CD4-positive, alpha-beta T cell (primary cell): ENCODE measurements at places on chromosomes 4 and X. TPM values are rescaled to one million over a fixed set of nuclear protein-coding genes. Genes with fewer than 3 reads are reported as not detected.

DNA sequence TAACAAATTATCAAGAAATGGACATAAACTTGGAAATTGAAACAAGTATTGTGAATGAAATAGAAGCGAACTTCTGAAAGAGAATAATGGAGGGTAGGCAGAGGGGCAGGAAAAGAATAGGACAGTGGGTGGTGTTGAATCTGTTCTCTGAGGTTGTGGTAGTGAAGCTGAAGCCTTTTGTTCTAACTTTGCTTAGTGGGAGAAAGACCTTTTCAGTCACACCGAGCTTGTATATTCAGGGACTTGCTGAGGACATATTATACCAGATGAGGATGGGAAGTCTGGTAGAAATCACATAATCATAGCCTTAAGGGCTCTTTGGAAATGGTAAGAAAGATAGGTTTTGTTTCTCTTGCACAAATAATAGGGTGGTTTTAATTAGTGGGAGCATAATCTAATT lies 115.4 kb upstream of the NDST4 start:
- no peaks in the 10 kb centered on the region for H3K27me3 ChIP-seq
- H3K36me3 ChIP-seq = no peaks in the 10 kb centered on the region
- no peaks in the 10 kb centered on the region for H3K4me1 ChIP-seq
- H3K27ac ChIP-seq = no peak overlapping the region
- H3K4me3 ChIP-seq = no peak overlapping the region

DNA sequence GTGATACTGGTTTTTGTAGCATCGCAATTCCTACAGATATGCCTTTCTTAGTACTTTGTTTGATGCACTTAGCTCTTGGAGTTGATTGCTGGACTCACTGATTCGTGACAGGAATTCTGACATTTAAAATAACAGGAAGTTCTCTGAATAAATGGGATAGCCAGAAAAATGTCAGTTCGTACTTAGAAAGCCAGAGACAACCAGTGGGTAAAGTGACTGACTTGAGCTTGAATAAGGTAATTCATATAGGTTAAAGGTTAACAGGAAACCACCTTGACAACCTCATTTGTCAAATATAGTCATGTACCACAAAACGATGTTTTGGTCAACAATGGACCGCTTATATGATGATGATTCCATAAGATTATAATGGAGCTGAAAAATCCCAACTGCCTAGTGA lies 181.4 kb downstream of the RPA4 start:
- no peak overlapping the region for H3K27ac ChIP-seq
- H3K27me3 ChIP-seq = no peaks in the 10 kb centered on the region
- H3K4me1 ChIP-seq = no peaks in the 10 kb centered on the region
- DNase-seq = no peak
- H3K36me3 ChIP-seq = no peaks in the 10 kb centered on the region
- no peak overlapping the region for H3K4me3 ChIP-seq

GRCh38 chr4:24564488-24564887 lies 19.9 kb downstream of the DHX15 start:
- DNase-seq = no peak
- H3K4me3 ChIP-seq = no peak overlapping the region
- H3K27me3 ChIP-seq = no peaks in the 10 kb centered on the region

- H3K27me3 ChIP-seq = no peaks in the 10 kb centered on the region
- DNase-seq = peak; percentile 38
- H3K4me1 ChIP-seq = peaks cover 20% of the 10 kb centered on the region
- H3K4me3 ChIP-seq = no peak overlapping the region
Measured at GRCh38 chrX:19889582-19890342, 2.4 kb upstream of the SH3KBP1 start.

DNA sequence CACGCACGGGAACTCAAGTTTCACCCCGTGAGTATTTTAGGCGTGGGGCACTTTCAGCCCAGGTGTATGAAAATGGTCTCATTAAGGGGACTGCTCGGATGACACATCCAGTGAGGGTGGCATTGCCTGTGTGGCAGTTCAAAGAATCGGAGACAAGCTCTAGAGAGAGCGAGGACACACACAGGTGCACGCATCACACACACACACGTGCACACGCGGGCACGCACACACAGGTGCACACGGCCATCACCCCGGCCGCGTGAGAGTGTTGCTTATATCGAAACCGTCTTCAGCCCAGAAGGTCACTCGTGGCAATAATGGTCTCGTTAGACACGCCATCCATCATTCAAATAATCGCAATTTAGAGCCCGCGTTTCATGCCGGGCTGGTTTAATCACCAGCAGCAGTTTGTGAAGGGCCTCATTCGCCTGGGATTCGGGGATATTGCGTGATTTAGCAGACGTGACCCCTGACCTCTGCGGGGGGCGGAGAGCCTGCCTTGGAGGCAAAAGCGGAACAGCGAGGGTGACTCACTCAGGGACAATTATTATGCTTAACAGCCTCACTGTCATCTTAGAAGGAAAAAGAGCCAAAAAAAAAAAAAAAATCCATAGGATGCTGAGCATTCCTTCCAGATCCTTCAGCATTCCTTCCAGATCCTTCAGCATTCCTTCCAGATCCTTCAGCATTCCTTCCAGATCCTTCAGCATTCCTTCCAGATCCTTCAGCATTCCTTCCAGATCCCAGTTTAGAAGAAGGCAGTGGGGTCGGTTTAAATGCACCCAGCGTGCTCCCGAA lies 89.4 kb upstream of the PPP2R3B start:
- H3K4me3 ChIP-seq = no peak overlapping the region
- H3K27ac ChIP-seq = no peak overlapping the region
- H3K36me3 ChIP-seq = no peaks in the 10 kb centered on the region
- no peaks in the 10 kb centered on the region for H3K4me1 ChIP-seq

- H3K4me1 ChIP-seq = peaks cover 12% of the 10 kb centered on the region
- H3K36me3 ChIP-seq = peaks cover 34% of the 10 kb centered on the region
- no peak overlapping the region for H3K27ac ChIP-seq
- H3K4me3 ChIP-seq = no peak overlapping the region
Measured at GRCh38 chr4:102531462-102531861, 30.3 kb downstream of the NFKB1 start.

DNA sequence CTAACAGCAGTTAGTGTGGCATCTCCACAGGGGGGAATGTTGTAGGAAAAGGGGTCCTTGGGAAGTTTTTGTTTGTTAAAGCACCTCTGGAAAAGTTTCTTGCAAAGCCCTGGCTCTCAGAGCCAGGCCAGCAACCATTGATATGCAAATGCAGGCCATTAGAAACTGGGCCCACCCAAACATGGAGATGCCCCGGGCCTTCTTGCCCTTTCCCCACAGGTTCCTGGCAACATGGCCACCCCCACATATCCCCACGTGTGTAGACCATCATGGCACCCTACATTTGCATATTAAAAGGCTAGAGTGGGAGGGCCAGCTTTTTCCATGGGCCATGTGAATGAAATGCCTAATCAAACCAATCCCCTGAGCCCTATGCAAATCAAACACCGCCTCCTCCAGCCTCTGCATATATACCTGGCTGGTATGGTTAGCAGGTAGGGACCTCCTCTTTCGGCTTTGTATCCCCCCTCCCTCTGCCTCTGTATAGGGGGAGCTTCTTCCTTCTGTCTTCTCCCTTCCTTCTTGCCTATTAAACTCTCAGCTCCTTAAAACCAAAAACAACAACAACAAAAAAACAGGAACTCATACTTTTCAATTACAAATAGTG lies 44.0 kb upstream of the ZCCHC13 start:
- H3K4me3 ChIP-seq = no peak overlapping the region
- no peak for DNase-seq
- H3K27ac ChIP-seq = no peak overlapping the region
- peaks cover 31% of the 10 kb centered on the region for H3K36me3 ChIP-seq
- H3K27me3 ChIP-seq = no peaks in the 10 kb centered on the region

DNA sequence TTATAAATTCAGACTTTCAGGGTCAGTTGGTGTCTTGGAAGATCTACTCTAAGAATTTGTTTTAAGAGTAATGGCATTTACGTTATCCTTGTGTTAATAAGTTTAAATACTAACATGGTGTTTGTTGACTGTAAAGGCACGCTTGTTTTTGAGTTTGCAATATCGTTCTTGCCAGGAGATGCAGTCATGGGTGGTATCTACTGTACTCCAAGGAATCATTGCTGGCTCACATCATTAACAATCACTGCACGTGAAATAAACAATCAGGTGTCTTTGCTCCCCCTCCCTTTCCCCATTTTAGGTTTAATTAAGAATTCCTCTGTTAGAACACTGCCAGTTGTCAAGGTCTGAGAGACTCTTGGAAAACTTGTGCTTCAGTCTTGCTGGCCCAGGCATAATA lies 1.6 kb downstream of the HHIP start:
- no peak overlapping the region for H3K27ac ChIP-seq
- H3K4me3 ChIP-seq = no peak overlapping the region
- H3K27me3 ChIP-seq = peaks cover 54% of the 10 kb centered on the region
- H3K36me3 ChIP-seq = no peaks in the 10 kb centered on the region

DNA sequence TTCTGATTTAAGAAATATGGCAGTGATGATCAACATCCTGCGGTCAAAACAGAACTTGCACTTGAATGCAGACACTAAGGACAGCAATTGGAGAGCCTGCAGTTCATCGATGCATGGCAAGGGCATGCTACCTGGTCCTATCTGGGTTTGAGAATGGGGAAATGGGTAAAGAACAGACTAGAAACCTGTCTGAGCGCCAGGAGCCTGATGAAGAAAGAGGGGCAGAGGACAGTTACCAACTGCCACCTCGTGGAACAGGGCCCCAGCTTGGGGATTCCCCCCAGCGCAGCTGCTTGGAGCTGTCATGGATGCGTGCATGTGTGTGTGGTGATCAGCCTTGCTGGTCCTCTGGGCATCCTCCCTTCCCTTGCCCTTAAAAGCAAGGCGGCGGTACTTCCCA lies 30.2 kb upstream of the NKRF start:
- DNase-seq = no peak
- H3K36me3 ChIP-seq = peaks cover 76% of the 10 kb centered on the region
- no peaks in the 10 kb centered on the region for H3K27me3 ChIP-seq
- H3K27ac ChIP-seq = no peak overlapping the region

DNA sequence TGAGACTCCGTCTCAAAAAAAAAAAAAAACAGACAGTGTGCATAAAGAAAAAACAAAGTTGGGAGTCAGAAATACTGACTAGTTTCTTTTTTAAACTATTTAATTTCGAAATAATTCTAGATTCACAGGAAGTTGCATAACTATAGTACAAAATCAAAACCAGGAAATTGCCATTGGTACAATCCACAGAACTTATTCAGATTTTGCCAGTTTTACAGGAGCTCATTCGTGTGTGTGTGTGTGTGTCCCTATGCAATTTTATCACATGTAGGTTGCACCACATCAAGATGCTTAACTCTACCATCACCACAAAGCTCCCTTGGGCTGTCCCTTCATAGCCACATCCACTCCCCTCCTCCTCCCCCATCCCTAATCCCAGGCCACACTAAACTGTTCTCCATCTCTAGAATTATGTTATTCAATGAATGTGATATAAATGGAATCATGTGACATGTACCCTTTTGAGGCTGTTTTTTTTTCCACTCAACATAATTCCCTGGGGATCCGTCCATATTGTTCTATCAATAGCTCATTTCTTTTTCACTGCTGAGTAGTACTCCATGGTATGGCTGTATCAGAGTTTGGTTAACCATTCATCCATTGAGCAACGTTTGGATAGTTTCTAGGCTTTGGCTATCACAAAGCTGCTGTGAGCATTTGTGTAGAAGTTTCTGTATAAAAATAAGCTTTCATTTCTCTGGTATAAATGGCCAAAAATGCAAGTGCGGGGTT lies 16.3 kb upstream of the DDX3X start:
- no peak for DNase-seq
- no peak overlapping the region for H3K4me3 ChIP-seq
- H3K4me1 ChIP-seq = no peaks in the 10 kb centered on the region

- H3K27ac ChIP-seq = no peak overlapping the region
- no peaks in the 10 kb centered on the region for H3K27me3 ChIP-seq
- H3K36me3 ChIP-seq = no peaks in the 10 kb centered on the region
- H3K4me1 ChIP-seq = no peaks in the 10 kb centered on the region
- H3K4me3 ChIP-seq = no peak overlapping the region
Measured at GRCh38 chr4:94959307-94959706, 201.6 kb downstream of the BMPR1B start.

DNA sequence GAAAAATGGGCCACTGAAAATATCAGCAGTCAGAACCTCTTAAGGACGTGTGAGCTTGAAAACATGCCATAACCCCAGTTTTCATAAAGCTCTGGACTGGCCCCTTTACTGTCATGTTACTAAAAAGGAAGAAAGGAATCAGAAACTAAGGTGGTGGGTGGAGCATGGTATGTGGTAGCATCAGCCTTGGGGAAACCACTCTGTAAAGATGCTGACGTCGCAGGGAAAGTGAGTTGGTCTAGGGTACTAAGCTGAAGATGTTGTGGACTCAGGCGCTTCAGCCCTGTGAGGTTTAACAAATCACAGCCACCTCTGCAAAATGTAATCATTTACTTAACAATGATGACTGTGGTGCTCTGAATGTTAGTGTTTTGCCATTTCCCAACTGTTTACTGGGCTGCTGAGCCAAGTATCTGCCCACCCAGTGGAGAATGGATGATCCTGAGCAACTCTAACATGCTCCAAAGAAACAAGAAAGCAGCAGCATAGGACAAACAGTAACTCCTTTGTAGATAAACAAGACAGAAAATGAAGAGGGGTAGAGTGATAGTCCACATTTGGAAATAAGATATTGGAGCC lies 33.4 kb downstream of the C4orf54 start:
- DNase-seq = no peak
- no peak overlapping the region for H3K27ac ChIP-seq
- no peaks in the 10 kb centered on the region for H3K4me1 ChIP-seq

DNA sequence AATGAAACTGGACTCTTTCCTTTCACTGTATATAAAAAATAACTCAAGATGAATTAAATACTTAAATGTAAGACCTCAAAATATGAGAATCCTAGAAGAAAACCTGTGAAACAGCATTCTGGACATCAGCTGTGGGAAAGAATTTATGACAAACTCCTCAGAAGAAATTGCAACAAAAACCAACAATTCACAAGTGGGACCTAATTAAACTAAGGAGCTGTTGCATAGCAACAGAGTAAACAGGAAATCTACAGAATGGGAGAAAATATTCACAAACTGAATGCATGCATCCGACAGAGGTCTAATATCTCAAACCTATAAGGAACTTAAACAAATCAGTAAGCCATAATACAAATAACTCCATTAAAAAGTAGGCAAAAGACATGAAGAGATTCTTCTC lies 851.7 kb upstream of the PCDH10 start:
- no peak overlapping the region for H3K27ac ChIP-seq
- H3K27me3 ChIP-seq = no peaks in the 10 kb centered on the region
- no peak for DNase-seq
- H3K36me3 ChIP-seq = no peaks in the 10 kb centered on the region
- no peak overlapping the region for H3K4me3 ChIP-seq

The TEX11 gene
- not detected for total RNA-seq

The SSX2 gene
- not detected for total RNA-seq

The TKTL2 gene
- not detected for total RNA-seq

The SLC25A53 gene
- total RNA-seq = 5.1 TPM
